ENCODE measurements at places on chromosomes 3 and 15. TPM values are rescaled to one million over a fixed set of nuclear protein-coding genes. Genes with fewer than 3 reads are reported as not detected.
A peak's percentile ranks its signal among the peaks of the same experiment; 100 is the strongest.

- no peak for DNase-seq
These were observed 40.5 kb downstream of the TRAT1 start for GRCh38 chr3:108862865-108863798.

DNA sequence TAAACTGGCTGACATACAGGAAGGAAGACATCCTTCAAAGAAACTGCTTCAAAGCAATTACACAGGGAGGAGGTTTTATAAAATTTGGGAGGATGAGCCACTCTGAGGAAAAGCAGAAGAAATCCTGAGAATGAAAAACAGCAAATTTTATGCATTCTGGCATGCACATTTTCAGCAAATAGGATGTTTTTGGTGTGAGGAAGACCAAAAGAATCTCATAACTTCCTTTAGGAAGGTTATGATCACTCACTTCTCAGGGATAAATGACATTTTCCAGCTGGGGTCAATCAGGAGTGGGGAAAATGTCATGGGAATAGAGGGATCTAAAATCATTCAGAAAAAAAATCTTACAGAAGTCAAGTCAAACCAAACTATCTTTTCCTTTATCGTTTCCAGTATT is 371.7 kb upstream of the CNTN6 start:
- no peak for DNase-seq

- DNase-seq, result no peak
These were observed 170.6 kb downstream of the TJP1 start for GRCh38 chr15:29651476-29652233.

DNA sequence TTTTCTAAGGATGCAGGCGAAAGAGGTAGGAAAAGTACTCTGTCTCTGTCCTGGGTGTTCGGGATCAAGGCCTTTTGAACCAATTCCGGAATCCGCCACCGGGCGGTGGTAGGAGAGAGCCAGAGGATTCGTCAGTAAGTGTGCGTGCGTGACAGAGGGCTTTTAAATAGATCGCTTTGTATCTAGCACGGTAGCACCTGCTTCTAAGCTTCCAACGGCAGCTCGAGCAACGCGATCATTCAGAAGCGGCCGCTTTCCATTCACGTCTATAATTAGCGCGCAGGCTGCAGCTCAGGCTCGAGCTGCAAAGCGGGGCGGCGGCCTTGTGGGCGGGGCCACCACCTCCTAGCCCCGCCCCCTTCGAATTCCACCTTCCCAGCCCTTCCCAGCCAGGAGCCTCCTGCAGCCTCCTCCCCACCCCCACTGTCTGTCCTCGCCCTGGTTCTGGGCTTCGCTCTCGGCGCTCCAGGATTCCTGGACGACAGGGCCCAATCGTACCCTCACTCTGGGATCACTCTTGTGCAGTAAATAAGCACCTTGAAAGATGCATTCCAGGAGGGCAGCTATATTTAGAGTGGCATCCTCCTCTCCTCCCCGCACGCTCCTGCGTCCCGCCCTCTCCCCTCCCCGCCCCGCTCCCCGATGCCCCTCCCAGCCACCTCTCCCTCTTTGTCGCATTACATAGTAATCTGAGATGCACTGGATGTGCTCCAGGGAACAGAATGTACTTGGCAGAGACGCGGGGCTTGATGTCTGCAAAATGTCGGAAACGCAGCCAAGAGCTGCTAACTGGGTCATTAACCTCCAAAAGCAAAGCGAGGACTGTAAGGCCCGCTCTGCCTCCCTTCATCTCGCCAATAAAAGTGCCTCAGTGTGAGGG is 224.1 kb upstream of the TPRG1 start:
- DNase-seq, result peak; percentile 99

DNA sequence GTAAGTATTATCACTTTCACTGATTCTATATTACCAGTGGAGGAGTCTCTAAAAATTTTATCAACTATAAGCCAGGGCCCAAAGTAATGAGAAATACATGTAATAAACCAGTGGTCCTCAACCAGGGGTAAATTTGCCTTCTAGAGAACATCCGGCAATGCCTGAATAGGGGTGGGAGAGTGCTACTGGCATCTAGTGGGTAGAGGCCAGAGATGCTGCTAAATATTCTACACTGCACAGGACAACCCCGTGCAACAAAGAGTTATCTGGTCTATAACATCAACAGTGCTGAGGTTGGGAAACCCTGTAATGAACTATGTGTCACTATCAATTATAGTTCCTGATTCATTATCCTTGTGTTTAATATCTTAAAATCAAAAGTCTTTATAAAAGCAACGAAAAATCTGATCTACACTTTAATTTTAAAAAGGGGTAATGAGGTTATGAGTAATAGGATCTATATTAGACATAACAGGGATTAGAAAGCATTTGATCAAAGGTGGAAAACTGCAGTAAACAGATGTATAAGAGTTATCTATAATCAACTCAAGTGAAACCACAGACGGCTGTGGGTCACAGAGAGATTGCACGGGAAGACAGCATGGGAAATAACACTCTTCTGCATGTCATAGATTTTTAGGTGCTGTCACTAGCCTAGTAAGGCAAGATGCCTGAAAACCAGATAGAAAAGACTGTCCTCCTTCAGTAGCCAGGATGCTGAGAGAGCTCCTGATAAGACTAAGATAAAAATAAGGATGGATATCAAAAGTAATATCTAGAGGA is 2.0 kb downstream of the LYSMD2 start:
- DNase-seq, result peak; percentile 79

ZNF502 gene
- total RNA-seq, result 5.2 TPM

ACSBG1 gene
- 0.33 TPM for total RNA-seq

NR2E3 gene
- total RNA-seq, result not detected

P2RY1 gene
- 1.7 TPM for total RNA-seq
